Stimulated activated CD8-positive, alpha-beta memory T cell treated with anti-CD3 and anti-CD28 coated beads, Interleukin-2, amount 100 ng/mL, for 1 hour (primary cell): ENCODE measurements at places on chromosomes 4 and X.

- no peak for DNase-seq
Measured at GRCh38 chr4:73828956-73829355, 7.5 kb upstream of the CXCL6 start.

DNA sequence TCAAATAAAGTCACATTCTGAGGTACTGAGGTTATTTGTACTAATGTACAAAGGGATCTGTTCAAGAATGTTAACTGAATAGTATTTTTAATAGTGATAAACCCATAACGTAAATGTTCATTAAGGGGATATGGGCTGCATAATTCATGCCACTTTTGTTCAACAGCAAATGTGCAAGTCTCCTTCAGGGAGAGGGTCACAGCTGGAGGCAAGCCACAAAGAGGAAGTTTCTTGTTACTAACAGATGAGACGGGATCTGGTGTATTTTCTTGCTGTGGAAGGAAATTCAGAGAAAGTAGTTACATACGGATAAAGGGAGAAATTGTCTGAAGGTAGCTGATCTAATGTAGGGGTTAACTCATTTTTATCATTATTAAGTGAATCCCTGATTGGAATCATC is 10.0 kb downstream of the ZFP42 start:
- no peak for DNase-seq

- DNase-seq, result no peak
Measured at GRCh38 chrX:108438110-108438623, at the start of gene COL4A6. Gene COL4A6 (minus strand): TSS chrX:108438422. CDS start chrX:108438196, 226 bp downstream.

DNA sequence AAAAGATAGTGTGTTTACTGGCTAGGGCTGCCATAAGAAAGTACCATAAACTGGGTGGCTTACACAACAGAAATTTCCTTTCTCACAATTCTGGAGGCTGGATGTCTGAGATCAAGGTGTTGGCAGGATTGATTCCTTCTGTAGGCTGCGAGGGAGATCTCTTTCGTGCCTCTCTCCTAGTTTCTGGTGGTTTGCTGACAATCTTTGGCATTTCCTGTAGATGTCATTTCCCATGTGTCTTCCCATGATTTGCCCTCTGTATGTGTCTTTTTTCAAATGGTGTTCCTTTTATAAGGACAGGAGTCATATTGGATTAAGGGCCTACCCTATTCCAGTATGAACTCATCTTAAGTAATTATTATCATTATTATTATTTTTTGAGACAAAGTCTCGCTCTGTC is 27.9 kb upstream of the LCORL start:
- DNase-seq, result no peak

GRCh38 chrX:149829751-149830191 is 48.0 kb downstream of the MAGEA9 start:
- DNase-seq, result no peak

DNA sequence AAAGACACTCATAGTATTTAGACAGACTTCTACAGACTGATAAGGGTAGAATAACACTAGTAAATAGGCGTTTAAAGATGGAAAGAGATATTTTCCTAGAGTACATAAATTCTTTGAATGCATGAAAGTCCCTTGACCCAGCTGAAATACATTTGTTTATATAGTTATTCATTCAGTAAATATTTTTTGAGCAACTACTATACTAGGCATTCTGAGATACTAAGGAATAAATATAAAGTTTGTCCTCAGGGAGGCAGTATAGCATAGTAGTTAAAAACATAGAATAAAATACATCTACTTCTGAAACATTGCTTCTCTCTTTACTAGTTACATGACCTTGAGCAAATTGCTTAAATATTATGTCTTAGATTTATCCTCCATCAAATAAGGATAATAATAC is 27.4 kb downstream of the HMGN5 start:
- no peak for DNase-seq

DNA sequence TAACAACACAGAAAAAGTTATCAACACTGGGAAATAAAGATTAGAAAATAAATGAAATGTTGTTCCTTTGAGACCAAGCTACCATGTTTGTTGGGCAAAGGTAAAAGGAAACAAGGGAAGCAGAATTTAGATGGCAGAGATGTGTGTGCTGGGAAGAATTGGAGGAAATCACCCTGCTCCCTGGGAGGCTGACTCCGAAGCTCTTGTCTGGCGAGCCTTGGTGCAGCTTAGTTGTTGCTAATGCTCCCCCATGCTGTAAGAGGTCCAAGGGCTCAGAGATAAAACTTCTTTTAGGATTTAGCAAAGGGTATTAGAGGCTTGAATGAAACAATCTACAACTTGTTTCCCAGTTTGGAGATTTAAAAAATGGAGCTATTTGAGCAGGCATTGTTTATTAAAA is 123.8 kb upstream of the DDIT4L start:
- DNase-seq, result no peak

DNA sequence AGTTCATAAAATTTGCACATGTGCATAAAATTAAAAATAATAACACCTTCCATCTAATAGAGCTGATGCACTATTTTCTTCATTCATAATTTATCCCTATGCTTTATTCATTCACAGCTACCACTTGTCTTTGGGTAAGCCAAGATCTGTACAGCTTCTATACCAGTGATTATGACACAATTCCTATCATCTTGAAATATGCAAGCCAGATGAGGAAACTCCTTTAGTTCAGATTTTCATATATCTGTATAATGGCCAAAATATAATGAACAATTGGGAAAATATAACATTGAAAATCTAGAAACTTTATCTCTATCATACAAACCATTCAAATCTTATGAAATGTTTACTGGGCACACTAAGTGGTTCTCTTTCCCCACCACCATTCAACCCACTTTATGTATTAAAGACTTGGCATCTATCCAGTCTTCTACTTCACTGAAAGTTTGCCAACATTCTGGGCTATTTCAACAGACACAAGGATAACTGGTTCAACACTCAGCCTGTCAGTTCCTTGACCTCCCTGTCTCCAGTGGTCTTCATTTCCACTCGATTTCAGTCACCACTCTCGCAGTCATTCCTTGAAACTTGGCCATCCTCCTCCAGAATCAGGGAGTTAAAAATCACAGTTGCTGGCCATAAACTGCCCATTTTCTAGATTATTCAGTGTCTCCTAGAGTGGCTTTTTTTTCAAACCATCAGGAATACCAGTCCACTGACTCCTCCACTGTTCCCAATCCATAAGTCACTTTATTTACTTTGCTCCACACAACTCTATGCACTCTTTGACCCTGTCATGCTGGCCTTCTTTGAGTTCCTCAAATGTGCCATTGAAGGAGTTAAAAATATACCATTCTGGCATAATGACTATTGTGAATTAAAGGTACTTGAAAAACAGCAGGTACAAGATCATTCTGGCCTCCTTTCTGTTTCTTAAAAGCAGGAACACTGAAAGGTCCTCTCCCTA is 85.5 kb downstream of the CAMK2D start:
- DNase-seq, result no peak

DNA sequence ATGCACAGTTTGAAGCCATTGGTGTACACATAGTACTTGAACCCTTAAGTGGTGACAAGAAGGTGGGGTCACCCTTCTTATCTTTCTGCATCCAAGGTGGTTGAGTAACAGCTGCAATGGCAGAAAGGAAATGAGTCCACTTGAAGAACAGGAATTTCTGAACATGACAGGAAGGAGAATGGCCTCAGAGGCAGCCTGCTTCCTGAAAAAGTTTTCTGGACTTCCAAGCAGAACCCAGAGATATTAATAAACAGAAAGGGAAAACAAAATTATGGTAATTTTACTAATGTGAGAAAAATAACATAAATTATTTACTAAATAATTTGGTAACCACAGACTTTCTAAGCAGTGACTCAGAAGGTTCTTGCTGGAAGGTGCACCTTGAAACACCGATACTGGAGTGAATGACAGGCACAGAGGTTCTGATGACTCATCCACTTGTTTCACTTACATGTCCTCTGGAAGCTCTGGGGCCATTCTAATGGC is 119.9 kb upstream of the HS3ST1 start:
- DNase-seq, result no peak

- no peak for DNase-seq
Measured at GRCh38 chr4:114137984-114138383, 158.5 kb upstream of the ARSJ start.

DNA sequence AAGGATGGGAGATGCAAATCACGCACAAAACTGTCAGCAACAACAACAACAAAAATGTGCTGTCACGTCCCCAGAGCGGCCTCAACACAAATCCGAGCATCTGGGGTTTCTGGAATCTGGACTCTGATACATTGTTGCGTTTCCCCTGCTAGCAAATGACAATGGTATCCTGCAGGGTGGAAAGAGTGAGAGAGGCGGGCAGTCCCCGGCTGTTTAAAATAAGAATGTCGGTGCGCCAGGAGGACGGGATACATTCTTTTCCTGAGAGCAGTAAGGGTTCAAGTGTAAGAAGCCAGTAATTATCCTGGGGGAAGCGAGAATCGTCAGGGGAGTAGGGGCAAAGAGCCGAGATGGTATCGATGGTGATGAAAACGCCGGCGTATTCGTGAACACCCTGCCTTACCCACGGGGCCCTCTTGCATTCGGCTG is 310.2 kb downstream of the ASMT start:
- DNase-seq, result no peak

DNA sequence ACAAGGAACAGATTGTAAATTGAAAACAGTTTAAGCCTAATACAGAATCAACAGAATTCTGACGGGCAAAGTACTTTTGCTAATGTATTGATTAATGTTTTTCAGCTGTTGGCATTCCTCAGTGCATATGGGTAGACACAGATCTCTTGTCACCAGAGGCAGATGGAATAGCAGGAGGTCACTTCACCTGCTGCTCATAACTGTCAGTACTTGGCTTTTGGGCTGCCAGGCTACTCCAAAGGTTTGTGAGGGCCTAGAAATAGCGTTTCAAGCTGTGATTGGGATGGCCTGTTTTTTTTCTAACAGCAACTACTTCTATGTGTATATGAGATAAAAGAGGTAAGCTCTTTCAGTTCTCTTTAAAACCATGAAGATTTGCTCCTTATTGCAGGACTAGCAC is 307.5 kb upstream of the ANXA10 start:
- no peak for DNase-seq

- DNase-seq, result no peak
Measured at GRCh38 chrX:153649178-153649914, 2.3 kb downstream of the DUSP9 start.

GRCh38 chrX:47648376-47648775 is 2.0 kb downstream of the ELK1 start:
- no peak for DNase-seq

- DNase-seq, result no peak
Measured at GRCh38 chr4:53688186-53688790, 97.0 kb upstream of the LNX1 start.

DNA sequence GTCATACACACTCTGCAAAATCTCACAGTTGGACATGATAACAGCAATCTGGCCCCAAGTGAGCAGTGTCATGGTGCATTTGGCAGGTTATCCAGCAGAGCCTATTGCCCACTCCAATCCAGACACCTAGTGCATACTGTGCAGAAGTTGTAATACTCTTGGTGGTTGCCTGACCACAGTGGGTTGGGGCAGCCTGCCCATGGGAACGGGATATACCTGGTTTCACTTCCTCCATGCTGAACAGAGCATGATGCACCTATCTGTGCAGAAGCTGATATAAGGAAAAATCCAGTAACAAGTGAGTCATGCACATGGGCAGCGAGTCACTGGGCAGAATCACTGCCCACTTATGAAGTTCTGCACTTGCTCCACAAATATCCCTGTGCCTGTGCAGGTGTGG is 105.3 kb upstream of the IGSF1 start:
- DNase-seq, result no peak

DNA sequence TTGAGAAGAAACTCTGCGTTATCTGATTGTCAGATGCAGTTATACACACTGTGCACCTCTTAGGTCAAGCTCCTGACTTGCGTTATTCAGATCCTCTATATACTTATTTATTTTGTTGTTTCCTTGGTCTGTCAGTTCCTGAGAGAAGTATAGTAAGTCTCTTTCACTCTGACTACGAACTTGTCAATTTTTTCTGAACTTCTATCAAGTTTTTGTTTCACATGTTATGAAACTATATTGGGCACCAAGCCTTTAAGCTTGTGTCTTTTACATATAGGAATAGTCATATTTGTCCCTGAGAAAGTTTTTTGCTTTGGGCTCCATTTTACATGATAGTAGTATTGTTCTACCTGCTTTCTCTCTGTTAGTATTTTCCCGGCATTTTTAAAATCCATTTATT is 31.7 kb downstream of the ZNF275 start:
- no peak for DNase-seq

DNA sequence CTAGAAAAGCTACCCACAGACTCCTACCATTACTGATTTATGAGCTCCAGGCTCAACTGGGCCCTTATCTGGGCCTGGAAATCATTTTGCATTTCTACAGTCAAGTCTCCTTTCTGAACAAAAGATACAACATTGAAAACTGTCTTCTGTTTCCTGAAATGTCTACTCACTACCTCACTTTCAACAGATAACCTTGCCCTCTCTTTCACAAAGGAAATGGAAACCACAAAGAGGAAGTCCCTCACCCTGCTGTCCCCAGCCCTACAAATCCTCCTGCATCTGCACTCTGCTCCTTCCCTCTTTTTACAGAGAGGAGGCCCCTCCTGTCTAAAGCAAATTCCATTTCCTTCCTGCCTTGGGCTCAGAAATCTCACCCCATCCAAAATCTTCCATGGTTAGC is 24.8 kb upstream of the CYBB start:
- DNase-seq, result no peak

GRCh38 chrX:116236666-116237065 is 66.1 kb downstream of the AGTR2 start:
- DNase-seq, result no peak

- no peak for DNase-seq
Measured at GRCh38 chr4:142098900-142099545, 462.6 kb downstream of the IL15 start.

DNA sequence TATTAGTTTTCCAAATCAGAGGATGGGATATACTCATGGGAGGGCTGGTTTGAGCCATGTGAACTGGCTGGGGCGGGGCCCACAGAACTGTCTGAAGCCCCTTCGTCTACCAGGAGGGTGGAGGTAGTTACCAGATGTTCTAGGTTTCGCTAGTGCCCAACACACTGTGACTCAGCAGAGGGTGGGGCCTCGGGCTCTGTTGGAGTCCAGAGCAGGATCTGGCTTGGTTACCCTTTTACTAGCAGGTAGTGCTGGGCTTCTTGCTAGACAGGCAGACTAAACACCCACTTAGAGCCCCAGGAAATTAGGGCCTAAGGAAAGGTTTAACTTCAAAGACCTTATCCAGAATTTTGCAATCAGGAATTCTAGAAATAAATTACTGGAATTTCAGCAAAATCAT is 56.2 kb upstream of the CHRDL1 start:
- no peak for DNase-seq

GRCh38 chr4:18421519-18421918 is 400.0 kb upstream of the LCORL start:
- no peak for DNase-seq

- DNase-seq, result no peak
Measured at GRCh38 chrX:84336646-84337045, 148.6 kb upstream of the RPS6KA6 start.

- no peak for DNase-seq
Measured at GRCh38 chr4:148405161-148405893, 36.9 kb downstream of the NR3C2 start.

DNA sequence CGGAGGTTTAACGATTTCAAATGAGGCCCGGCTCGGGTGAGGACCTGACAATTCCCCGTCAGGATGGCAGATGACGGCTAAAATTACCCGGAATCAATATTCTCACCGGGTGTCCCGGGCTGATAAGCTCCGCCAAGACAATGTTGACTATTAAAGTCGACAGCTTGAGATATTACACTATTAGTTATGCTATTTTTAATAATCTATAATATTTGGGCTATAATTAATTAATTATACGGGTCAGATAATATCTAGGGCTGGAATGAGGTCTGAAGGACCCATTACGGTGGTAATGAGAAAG is 9.4 kb upstream of the NKX1-1 start:
- no peak for DNase-seq

- DNase-seq, result no peak
Measured at GRCh38 chrX:154724993-154725756, 25.7 kb downstream of the GAB3 start.
